ENCODE measurements at places on chromosomes 4 and X.

GRCh38 chr4:32042486-32043247 lies 1322.5 kb downstream of the PCDH7 start:
- DNase-seq, result no peak

GRCh38 chr4:25172961-25173915 lies 13.0 kb upstream of the SEPSECS start:
- peak; percentile 28 for DNase-seq

DNA sequence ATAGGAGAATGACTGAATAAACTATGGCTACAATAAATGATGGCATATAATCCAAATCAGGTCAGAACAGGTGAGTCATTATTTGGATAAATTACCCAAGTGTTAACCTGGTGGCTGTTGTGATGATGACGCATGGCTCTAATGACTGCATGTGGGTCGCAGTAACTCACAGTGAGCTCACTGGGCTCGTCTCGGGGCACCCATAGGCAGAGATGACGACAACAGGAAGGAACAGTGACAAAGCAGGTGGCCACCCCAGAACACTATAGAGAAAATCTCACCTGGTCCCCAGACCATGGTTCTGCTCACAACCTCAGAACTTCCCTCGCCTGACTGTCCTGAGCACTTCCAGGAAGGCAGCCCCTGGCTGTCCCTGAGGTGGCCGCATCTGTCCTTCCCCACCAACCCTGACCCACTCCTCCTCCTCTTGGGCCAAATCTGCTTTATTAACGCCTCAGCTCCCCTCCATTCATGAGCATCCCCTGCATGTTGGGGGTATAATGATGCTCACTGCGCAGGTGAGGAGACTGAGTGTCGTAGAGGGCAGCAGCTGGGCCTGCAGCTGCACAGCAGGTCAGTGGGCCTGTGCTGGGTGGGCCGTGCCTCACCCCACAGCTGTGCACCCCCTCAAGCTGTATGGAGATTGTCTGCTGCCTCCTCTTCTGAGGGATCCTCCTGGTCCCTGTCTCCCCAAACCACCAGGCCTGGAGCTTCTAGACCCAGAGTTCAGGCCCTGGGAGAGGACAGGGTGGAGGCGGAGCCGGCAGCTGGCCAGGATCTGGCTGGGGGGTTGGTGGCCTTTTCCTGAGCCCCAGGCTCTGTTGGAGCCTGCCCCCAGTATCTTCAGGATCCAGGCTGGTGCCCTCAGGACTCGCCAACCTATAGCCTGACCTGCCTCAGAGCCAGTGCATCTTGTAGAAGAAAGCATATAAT lies 30.9 kb upstream of the FAM156A start:
- DNase-seq, result no peak

GRCh38 chr4:153076861-153077260 lies 127.4 kb upstream of the TRIM2 start:
- DNase-seq, result no peak

- no peak for DNase-seq
These were observed 492.0 kb upstream of the MAGEB18 start for GRCh38 chrX:25646156-25646555.

- peak; percentile 54 for DNase-seq
These were observed 6.0 kb downstream of the SLC2A9 start for GRCh38 chr4:10015140-10015753.

DNA sequence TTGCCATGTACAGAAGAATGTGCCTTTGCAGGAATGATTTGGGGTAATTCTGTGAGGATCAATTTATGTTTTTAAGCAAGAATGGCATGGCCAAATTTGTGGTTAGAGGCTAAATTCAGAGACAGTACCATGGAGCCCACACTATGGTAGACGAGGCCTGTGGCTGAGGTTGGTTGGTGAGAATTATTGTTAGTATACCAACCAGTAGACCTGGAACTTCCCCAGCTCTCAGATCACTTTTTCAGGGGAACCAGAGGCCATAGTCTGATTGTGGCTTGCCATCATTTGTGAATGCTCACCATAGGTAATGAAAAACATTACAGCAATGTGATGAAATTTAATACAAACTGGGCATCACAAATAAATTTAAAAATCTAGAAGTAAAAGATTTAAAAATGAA lies 56.3 kb downstream of the SHISA3 start:
- no peak for DNase-seq

GRCh38 chr4:1249731-1250526 lies 999 bp upstream of the CTBP1 start:
- peak; percentile 49 for DNase-seq

DNA sequence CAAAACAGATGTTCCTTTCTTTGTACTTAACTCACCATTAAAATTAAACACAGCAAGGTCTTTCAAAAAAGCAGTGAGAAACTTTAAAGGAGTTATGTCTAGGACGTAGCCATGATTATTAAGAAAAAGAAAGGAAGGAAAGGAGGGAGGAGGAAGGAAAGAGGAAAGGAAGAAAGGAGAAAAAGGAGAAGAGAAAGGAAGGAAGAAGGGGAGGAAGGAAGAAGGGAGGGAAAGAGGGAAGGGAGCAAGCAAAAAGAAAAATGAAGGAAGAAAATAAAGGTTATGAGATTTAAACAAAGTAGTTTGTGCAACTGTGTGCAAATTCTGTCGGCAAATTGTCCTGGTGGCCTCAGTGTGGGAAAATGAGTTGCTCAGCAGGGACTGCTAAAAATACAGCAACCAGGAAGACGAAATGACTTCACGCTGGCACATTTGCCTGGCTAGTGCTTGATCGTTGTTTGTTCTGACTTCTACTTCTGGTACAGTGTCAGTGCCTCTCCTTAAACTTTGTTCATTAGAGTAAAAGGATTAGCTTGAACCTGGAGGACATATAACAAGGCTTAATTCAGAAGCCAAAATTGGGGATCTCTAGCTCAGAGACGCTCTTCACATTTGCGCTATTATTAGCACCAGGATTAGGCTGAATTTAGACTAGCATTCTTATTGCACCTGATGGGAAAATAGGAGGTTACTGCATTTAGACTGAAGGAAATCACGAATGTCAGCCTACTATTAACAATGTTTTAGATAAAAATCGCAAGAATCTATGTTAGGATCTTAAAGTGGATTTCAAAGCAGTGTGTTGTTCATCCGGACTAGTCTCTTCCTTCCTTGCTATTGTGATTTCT lies 81.2 kb downstream of the DCK start:
- DNase-seq, result no peak
